Lower lobe of right lung (tissue), 2 donors: ENCODE measurements at places on chromosomes 13 and 19.

DNA sequence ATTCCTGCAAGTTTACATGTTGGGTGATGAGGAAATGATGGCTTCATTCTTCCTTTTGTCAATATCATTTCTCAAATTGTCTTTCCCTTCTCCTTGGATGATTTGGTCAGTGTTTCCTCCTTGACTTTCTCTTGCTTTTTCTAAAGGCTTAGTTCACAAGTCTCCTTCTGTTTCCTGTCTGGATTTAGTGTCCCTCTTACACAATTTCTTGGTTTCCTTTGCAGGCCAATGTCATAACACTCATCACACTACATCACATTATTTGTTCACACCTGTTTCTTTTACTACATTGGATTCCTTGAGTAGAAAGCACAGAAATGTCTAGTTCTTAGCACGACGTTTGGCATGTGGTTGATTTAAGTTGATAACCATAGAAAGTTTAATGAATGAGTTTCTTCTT lies 490.7 kb downstream of the TDRD3 start:
- H3K27ac ChIP-seq = no peak overlapping the region
- no peaks in the 10 kb centered on the region for H3K36me3 ChIP-seq
- no peaks in the 10 kb centered on the region for H3K27me3 ChIP-seq

GRCh38 chr19:34096020-34096915 lies 76.0 kb upstream of the LSM14A start:
- H3K27me3 ChIP-seq = peaks cover 3% of the 10 kb centered on the region
- DNase-seq = no peak
- no peaks in the 10 kb centered on the region for H3K4me1 ChIP-seq
- no peaks in the 10 kb centered on the region for H3K36me3 ChIP-seq

- H3K27ac ChIP-seq = no peak overlapping the region
- no peaks in the 10 kb centered on the region for H3K4me1 ChIP-seq
- H3K27me3 ChIP-seq = no peaks in the 10 kb centered on the region
- DNase-seq = no peak
- no peaks in the 10 kb centered on the region for H3K36me3 ChIP-seq
- H3K4me3 ChIP-seq = no peak overlapping the region
Measured at GRCh38 chr13:93736909-93737308, 510.3 kb downstream of the GPC6 start.

- no peak for DNase-seq
- no peaks in the 10 kb centered on the region for H3K27me3 ChIP-seq
- H3K4me1 ChIP-seq = no peaks in the 10 kb centered on the region
Measured at GRCh38 chr13:106314417-106314816, 221.0 kb downstream of the EFNB2 start.

GRCh38 chr19:19650331-19650730 lies 6.9 kb upstream of the GMIP start:
- no peak overlapping the region for H3K27ac ChIP-seq
- H3K36me3 ChIP-seq = peaks cover 100% of the 10 kb centered on the region
- H3K4me1 ChIP-seq = no peaks in the 10 kb centered on the region
- H3K4me3 ChIP-seq = no peak overlapping the region

DNA sequence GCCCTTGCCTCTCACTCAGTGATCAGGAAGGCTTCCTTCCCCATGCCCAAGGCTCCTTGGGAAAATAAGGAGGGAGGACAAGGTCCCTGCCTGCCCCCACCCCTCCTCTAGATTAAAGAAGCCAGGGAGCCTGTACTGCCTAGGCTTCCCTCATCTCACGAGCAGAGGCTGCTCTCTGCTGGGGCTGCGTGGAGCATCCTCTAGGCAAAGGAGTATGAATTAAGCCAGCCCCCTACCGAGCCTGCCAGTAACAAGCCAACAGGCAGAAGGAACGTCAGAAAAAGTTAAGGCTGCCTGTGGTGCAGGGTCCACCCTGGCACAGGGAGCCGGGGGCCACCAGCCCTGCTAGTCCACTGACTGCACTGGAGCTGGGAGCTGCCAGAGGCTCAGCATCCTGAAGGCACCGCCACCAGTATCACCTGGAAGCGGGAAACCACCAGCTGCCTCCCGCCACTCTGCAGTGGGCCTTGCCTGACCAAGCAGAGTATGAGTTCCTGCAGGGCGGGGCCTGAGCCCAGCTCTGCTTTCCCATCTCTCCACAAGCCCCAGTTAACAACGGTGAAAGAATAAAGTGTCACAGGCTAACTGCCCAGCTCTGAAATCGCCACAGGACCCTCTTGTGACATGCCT lies 6.8 kb downstream of the NAPA start:
- no peak for DNase-seq
- peaks cover 70% of the 10 kb centered on the region for H3K4me1 ChIP-seq

DNA sequence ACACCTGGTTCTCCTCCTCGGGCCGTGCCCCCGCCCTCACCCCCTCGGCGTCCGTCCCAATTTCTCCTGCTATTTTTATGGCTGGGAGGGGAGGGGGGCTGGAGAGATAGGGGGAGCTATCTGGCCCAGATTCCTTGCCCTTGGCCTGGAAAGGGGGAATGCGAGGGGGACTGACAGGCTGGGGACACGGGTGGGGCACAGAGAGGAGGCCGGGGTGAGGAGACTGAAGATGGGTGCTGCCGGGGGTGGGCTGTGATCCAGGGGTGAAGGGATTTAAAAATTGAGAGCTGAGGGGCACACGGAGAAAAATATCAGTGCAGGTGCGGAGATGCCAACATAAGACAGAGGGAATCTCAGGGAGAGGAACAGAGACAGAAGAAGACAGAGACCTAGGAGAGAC lies 2.3 kb downstream of the PRKCG start:
- H3K36me3 ChIP-seq = no peaks in the 10 kb centered on the region
- H3K4me3 ChIP-seq = no peak overlapping the region
- H3K4me1 ChIP-seq = peaks cover 19% of the 10 kb centered on the region
- H3K27me3 ChIP-seq = peaks cover 47% of the 10 kb centered on the region
- no peak for DNase-seq

- no peak overlapping the region for H3K27ac ChIP-seq
- no peaks in the 10 kb centered on the region for H3K4me1 ChIP-seq
- H3K36me3 ChIP-seq = no peaks in the 10 kb centered on the region
- H3K27me3 ChIP-seq = peaks cover 4% of the 10 kb centered on the region
Measured at GRCh38 chr19:7742575-7742974, 4.8 kb downstream of the CD209 start.

- H3K4me3 ChIP-seq = no peak overlapping the region
- no peaks in the 10 kb centered on the region for H3K27me3 ChIP-seq
- peak; percentile 68 for DNase-seq
- H3K36me3 ChIP-seq = no peaks in the 10 kb centered on the region
- H3K27ac ChIP-seq = peak overlapping the region; percentile 47
- peaks cover 16% of the 10 kb centered on the region for H3K4me1 ChIP-seq
Measured at GRCh38 chr13:44259045-44260027, 114.3 kb upstream of the SERP2 start.

- no peak for DNase-seq
- peak overlapping the region; percentile 36 for H3K27ac ChIP-seq
- H3K27me3 ChIP-seq = no peaks in the 10 kb centered on the region
- peaks cover 22% of the 10 kb centered on the region for H3K36me3 ChIP-seq
Measured at GRCh38 chr19:11256189-11256588, 6.1 kb downstream of the DOCK6 start.

DNA sequence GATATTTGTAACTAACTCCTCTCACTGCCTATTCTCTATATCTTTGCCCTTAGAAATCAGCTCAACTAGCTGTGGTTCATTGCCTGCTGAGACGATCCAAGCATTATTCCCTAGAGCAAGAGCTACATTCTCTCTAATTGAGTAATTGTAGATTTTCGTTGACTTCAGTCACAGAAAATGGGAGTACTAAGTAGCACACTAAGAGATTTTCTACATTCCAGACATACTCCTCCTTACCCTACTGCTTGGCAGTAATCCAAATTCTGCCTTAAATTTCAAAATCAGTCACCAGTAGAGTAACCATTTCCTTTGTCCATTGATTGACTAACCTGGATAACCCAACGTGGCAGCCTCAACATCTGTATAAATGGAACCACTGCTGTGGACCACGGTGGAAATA lies 1786.8 kb downstream of the SLITRK5 start:
- H3K4me1 ChIP-seq = no peaks in the 10 kb centered on the region
- no peaks in the 10 kb centered on the region for H3K27me3 ChIP-seq
- no peak for DNase-seq
- H3K4me3 ChIP-seq = no peak overlapping the region

DNA sequence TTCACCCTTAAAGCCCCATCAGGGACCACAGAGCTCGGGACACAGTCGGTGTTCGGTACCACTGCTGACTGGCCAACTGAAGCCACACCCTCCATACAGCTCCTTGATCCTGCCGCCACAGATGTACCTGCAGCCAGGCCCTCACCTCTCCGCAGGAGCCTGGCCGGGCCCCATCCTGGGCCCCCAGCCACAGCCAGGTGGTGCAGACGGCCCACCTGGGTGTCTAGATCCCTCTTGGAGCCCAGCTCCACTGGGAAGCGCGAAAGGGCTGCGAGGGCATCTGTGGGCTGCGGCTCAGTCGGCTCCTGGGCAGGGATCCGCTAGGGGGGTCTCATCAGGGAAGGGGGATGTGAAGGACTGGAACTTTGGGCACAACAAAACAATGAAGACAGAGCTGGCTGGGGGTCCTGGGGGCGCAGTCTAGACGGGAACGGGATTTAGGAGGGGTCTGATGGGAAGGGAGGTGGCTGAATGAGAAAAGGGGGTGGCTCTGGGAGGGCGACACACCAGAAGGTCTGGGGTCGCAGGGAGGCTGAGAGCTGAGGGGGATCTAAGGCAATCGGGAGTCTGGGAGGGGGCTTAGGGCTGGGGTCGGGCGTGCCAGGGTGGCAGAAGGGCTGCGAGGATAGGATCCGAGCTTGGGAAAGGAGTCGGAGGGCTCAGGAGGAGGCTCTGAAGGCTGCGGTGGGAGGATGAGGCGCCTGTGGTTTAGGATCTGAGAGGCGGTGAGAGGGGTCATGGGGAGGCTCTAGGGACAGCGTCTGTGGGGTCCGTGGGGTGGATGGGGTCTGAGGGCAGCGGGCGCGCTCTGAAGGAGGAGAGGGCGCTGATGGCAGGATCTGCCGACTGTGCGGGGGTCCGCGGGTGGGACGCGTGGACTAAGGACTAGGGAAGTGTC lies 15.8 kb downstream of the PRODH2 start:
- no peaks in the 10 kb centered on the region for H3K36me3 ChIP-seq
- DNase-seq = no peak
- peaks cover 31% of the 10 kb centered on the region for H3K27me3 ChIP-seq
- no peaks in the 10 kb centered on the region for H3K4me1 ChIP-seq
- H3K27ac ChIP-seq = no peak overlapping the region

- peak overlapping the region; percentile 85 for H3K27ac ChIP-seq
- H3K4me1 ChIP-seq = peaks cover 87% of the 10 kb centered on the region
- no peaks in the 10 kb centered on the region for H3K27me3 ChIP-seq
- peak overlapping the region; percentile 28 for H3K4me3 ChIP-seq
- peaks cover 9% of the 10 kb centered on the region for H3K36me3 ChIP-seq
Measured at GRCh38 chr19:19460258-19460731, 54.8 kb downstream of the GATAD2A start.

- H3K36me3 ChIP-seq = no peaks in the 10 kb centered on the region
- no peaks in the 10 kb centered on the region for H3K27me3 ChIP-seq
- peaks cover 5% of the 10 kb centered on the region for H3K4me1 ChIP-seq
- H3K27ac ChIP-seq = no peak overlapping the region
- no peak overlapping the region for H3K4me3 ChIP-seq
- DNase-seq = no peak
Measured at GRCh38 chr19:36060430-36060829, 5.7 kb downstream of the WDR62 start.

DNA sequence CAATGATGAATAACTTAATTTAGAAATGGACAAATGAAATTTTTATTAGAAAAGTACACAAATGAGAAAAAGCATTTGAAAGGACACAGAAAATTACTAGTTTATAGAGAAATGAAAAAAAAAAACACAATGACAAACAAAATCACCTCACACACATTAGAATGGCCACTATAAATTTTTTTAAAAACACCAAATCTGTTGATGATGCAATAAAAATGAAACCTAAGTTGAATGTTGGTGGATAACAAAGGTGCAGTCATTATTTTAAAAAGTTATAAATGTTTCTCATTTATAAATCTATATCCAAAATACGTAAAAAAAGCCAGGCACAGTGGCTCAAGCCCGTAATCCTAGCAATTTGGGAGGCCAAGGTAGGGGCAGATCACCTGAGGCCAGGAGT lies 20.8 kb downstream of the ZNF626 start:
- H3K4me3 ChIP-seq = no peak overlapping the region
- H3K27ac ChIP-seq = no peak overlapping the region
- no peaks in the 10 kb centered on the region for H3K27me3 ChIP-seq
- DNase-seq = no peak
- no peaks in the 10 kb centered on the region for H3K4me1 ChIP-seq
- peaks cover 25% of the 10 kb centered on the region for H3K36me3 ChIP-seq

DNA sequence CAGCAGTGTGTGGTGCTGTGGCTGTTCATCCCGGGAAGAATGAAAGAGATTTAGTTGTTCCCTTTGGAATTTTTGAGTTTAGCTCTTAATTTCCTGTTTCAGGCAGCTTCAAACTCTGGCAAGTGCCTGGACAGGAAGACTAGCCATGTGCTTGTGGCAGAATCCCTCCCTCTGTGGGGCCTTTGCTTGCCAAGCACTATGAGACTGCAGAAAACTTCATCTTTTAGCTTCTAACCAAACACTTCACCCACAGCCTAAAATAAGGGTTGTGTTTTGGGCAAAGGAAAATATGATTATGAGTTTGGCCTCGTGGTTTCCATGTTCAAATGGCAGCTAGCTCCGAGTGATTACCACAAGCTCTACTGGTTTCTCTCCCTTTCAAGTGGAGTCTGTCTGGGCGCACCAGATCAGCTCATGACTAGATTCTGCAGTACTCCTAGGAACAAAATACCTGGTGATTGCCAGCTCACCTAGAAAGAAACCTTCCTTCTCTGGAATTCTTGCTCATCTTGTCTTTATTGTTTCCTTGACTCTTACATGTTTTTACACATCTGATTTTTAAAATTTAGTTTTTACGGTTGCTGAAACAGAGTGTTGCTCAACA lies 707.5 kb downstream of the SLITRK6 start:
- H3K27ac ChIP-seq = no peak overlapping the region
- H3K4me1 ChIP-seq = no peaks in the 10 kb centered on the region
- H3K27me3 ChIP-seq = no peaks in the 10 kb centered on the region
- no peaks in the 10 kb centered on the region for H3K36me3 ChIP-seq
- no peak for DNase-seq

DNA sequence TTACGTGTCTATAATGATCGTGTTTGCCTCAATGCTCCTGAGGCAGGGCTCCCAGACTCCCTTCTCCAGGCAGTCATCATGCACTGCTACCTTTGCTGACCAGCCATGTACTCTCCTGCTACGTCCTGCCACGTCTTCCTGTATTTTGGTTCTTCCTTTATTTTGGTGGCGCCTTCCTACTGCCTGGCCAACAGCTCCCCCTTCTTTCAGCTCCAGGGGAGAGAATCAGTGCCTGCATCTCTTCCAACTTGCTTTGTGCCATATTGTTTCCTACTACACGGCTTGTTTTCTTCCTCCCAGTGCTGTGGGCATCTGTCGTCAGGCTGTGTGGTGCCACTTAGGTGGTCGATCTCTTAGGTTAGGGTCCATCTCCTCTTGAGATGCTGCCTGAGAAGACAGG lies 96.2 kb downstream of the FGF9 start:
- no peak for DNase-seq
- no peaks in the 10 kb centered on the region for H3K36me3 ChIP-seq
- no peak overlapping the region for H3K27ac ChIP-seq
- H3K27me3 ChIP-seq = no peaks in the 10 kb centered on the region
- no peaks in the 10 kb centered on the region for H3K4me1 ChIP-seq

DNA sequence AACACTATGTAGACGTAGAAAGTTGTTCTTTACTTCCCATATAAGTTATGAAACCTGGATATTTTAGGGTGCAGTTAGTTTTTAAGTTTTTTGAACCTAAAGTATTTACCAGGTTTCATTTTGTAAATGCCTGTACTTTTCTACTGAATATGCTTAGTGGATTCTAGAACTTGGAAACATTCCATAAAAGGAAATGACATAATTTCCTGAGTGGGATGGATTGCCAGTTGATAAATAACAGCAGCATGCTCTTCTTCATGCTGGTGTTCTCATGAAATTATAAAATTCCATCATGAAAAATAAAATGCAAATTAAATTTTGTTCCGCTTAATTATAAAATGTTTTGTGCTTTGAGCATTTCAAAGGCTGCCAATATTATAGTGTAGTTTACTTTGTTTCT lies 362.2 kb upstream of the PCDH20 start:
- no peaks in the 10 kb centered on the region for H3K36me3 ChIP-seq
- DNase-seq = no peak
- H3K27ac ChIP-seq = no peak overlapping the region
